Chondrocyte (in vitro differentiated cells): ENCODE measurements at places on chromosomes 3 and 15.

DNA sequence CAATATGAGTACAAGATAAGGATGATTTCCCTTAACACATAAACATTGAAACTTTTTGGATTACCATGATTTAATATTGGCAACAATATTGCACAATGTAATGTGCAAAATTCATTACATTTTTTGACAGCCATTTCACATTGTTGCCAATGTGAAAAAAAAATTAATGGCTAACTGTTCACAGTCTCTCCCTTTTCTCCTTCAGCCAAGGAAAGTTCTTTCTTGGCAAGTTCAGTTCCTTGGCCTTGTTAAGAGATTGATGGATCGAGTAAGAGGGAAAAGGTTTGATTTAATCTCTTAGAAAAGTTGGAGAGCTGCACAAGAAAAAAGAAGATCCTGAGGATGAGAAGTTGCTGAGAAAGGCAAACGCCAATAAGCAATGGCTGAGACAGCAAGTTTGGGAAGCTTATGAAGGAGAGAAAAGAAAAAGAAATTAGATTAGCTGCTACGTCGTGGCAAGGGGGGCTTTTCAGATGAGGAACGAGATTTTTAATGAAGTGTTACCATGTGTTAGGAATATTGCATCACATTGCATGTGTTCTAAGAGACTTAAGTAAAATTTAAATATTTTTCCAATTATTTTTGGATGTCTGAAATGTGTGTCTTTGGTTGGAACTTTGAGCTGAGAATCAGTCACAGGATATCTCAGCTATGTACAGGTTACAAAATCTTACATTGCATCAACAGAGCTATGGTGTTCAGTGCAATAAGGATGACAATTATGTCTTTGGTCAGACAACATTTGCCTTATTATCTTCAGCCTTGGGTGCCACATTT lies 61.4 kb upstream of the ZNF280D start:
- DNase-seq: no peak

- no peak for DNase-seq
Measured at GRCh38 chr3:85432081-85432480, 473.3 kb downstream of the CADM2 start.

DNA sequence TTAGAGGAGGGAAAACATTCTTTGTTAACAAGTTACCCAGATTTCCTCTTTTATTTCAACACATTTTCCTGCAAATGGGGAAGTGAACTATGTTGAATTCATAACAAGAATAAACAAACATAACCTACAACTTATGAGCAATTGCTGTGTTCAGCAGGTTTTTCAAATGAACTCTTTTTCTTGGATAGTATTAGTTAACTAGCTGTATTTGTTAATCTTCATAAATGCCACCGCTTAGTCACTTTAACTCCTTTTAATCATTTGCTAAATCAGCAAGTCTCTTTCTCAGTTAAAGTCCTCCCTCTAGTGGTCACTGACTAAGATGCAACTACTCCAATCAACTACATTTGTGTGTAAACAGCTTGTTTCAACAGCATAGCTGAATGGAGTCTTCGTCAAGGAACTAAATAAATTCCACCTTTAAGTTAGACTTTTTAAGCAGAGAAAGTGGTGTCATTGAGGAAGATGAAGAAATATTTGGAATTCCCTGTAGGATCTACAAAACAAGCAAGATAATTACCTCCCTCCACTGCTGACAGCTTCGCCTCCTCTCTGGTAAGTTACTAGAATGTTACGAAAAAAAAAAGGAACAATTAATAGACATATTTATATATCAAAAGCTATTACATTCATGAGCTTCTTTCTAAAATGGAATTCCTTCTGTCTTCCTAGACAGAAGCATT lies 1122.0 kb downstream of the ROBO1 start:
- no peak for DNase-seq

DNA sequence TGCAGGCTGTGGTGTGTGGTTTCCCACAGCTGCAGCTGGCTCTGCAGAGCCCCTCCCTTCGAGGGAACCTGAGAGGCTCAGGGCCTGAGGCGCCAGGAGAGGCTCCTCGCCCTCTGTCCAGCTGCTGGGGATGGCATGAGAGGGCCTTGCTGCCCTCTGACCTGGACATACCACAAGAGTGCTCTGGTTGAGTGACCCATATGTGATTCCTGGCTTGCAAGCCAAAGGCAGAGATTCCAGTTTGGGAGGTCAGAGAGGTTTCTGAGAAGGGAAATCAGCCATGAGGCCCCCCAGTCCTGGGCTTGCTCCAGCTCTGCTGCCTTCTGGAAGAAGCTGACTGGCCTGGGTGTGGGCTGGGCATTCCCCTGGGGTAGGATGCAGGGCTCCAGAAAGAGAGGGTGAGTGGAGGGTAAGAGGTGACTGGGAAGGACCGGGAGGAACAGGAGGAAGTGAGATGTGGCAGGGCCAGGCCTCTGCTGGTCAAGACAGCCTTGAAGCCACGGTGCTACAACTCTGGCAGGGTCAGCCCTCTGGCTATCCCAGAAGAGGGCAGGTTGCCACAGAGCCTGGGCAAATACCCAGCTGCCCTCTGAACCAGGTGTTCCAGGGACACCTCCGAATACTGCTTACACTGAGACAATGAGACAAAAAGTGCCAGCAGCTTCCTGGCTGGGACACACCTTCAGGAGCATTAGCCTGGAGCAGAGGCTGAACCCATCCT lies 16.0 kb upstream of the SRP14 start:
- DNase-seq: no peak

GRCh38 chr3:126029241-126029640 lies 54.7 kb downstream of the SLC41A3 start:
- DNase-seq: no peak

- DNase-seq: no peak
Measured at GRCh38 chr3:183802989-183803388, 22.4 kb downstream of the MAP6D1 start.

DNA sequence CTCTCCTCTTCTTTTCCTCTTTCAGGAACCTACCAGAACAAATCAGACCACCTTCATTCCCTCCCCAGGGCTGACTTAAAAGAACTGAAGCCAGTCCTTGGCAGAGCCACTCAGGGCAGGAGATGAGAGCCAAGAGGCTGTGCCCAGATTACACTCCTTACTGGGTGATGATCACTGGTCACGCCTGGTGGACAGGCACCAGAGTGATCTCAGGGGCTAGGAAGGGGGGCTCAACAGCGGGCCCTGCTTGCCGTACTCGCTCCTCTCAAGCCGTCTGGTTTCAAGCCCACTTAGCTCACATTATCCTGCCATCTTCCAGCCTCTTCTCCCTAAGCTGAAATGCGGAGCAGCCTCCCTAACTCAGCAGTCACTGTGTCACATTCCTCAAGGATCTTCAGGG lies 1.7 kb upstream of the FAH start:
- DNase-seq: no peak
